ENCODE measurements at places on chromosomes 12 and 14.

DNA sequence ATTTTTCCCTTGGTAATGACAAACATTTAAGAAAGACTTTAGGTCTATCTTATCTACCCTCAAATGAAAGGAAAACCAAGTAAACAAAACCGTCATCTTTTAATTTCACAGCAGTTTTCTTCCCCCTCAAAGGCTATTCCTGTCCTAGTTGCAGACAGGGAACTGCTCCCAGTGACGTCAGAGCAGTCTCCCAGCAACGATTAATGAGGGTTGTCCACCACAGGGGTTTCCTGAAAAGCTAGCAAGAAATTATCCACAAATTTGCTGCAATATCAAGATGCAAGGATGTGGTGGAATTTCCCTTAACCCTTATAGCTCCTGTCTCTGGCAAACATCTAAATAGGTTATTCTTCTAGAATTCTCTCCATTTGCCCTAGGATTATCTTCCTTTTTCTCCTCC lies 89.1 kb upstream of the STAC3 start:
- DNase-seq: no peak

DNA sequence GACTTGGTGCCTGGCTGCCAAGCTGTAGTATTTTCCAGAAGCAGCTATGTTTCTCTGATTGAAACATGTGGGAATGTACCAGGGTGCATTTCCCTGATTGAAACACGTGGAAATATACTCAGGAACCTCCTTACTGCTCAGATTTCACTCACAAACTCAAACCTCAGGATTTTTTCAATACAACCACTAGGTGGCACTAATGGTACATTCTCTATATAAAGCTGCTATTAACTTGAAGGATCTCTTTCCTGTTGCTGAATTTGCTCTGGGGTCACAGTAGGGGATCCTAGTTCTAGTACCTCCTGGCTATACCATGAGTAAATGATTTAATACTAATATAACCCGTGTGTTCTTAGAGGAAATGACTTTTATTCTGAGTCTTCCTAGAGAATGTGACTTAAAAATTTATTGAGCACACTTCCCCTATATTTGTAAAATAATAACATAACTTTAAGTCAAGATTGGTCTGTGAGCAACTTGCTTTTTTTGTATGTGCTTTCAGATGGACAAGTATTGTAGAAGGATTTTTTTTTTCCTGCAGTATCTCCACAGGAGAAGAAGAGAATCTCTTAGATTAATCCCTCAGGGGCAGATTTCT lies 173.8 kb upstream of the MIS18BP1 start:
- peak; percentile 75 for DNase-seq

- no peak for DNase-seq
Observed at GRCh38 chr14:73027984-73028383, 1.1 kb upstream of the ZFYVE1 start.

DNA sequence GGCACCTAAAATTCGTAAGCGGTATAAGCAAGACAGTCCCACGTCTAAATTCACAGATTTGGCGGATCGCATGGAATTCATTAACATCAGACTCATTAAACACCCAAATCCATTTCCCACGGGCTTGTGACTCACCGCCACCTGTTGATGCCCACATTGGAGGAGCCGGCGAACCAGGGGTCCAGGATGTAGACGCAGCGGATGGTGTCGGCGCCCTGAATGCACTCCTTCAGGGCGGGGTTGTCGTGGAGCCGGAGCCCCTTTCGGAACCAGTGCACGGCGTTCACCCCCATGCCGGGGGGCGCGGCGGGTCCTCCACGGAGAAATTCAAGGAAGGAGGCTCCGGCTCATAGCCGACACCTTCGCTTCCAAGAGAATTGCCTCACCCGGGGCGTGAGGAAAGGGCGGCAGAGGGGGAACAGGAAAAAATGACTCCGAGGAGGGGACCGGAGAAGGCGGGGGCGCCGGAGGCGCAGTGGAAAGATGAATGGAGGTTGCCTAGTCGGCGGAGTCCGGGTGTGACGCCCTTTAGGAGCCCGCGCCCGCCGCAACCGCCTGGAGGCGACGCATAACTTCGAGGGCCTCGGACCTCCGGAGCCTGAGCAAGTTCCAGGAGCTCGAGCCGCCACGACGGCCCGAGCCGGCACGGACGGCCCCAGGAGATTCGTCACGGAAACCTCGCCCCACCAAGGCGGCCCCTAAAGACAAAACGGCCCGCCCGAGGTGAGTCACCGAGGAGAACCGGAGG lies 506 bp downstream of the CRY1 start:
- DNase-seq: peak; percentile 49

- DNase-seq: peak; percentile 42
Observed at GRCh38 chr12:68042212-68042699, 53.0 kb downstream of the IFNG-AS1 start.

DNA sequence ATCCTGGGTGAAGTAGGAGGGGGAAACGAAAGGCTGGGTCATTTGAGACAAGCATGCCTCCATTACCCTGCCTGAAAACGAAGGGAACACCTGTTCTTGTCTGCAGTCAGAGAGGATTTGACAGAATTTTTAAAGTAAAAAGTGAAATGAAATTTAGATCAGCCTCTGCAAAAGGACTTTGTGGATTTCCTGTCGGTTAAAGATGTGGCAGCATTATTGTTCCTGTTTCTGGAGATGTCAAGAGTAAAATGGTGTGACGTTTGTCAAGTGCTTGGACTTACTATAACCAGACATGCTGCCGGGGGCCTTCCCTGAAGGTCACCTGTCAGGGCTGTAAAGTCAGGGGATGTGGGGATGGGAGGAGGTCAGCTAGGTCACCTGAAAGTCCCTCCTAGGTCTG lies 32.0 kb downstream of the NRXN3 start:
- no peak for DNase-seq

- no peak for DNase-seq
Observed at GRCh38 chr14:68921666-68922065, 57.4 kb downstream of the ACTN1 start.

GRCh38 chr14:52063052-52063462 lies 5.8 kb downstream of the NID2 start:
- DNase-seq: no peak

- no peak for DNase-seq
Observed at GRCh38 chr14:73752297-73752992, 38.3 kb upstream of the PNMA1 start.

GRCh38 chr12:58629376-58629775 lies 290.9 kb downstream of the LRIG3 start:
- DNase-seq: no peak

GRCh38 chr14:102898776-102899515 lies 23.5 kb upstream of the AMN start:
- peak; percentile 8 for DNase-seq

DNA sequence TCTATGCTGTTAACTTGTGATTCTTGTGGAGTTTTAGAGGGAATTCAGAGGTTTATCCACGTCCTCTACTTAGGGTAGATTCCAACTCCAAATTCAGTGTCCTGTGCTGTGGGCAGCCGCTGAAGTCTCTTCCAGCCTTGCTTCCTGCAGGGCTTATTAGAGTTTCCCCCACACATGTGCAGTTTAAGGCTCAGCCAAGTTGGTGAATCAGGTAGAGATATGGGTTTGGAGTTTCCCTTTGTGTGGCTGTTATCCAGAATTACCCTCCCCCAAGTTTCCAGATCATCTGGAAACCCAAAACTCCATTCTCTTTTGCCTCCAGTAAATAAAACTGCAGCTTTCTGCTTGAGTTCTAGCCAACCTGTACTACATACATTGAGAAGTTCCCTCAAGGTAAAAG lies 853.7 kb downstream of the GALC start:
- DNase-seq: no peak

GRCh38 chr14:58599707-58600106 lies 38.1 kb upstream of the DACT1 start:
- no peak for DNase-seq

DNA sequence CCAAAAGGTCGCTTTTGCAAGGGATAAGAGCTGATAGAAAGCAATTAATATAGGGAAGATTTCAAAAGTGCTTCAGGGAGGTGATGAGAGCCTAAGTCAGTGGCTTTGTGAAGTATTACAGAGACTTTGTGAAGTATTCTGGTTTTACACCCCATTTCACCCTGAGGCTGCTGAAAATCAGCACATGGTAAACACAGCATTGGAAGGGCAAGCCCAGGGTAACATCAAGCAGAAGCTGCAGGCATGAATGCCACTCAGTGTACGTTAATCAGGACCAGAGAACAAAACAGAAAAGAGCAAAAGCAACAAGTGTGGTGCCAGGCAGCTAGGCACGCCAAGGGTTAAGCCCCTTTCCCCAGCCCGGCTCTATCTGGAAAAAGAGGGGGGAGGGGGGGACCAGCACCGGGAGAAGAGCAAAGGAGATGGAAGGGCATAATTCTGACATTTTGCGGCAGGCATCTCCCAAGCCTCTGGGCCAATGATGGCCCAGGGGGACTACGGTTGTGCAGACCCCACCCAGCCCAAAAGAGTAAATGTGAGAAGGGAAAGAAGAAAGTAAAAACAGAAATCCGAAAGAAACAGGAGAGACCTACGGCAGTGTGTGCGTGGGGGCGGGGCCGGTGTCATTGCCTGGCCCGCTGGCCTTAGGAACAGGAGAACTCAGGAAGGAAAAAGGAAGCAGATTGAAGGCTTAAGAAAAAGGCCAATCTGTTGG lies 58.9 kb downstream of the DHRS2 start:
- no peak for DNase-seq

- no peak for DNase-seq
Observed at GRCh38 chr12:111386885-111387284, 18.0 kb upstream of the PHETA1 start.

- no peak for DNase-seq
Observed at GRCh38 chr14:34232790-34233189, 229.2 kb downstream of the SPTSSA start.

DNA sequence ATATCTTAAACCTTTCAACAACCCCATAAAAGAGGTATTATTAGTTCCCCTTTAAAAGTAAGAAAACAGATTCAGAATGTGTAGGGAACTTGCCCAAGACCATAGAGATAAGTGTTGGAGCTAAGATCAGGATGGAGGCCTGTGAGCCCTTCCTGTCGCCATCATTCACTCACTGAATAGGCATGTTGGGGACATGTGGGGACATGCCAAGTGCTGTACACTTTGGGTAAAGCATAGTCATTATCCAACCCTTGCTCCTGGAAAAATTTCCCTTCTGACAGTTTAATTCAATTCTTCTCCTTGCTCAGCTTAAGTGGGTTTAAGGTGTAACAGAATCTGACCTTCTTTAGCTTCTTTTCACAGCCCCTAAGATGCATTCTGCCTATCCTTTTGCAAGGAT lies 28.0 kb upstream of the C12orf42 start:
- peak; percentile 31 for DNase-seq

- no peak for DNase-seq
Observed at GRCh38 chr12:30850684-30851083, 75.9 kb upstream of the TSPAN11 start.

GRCh38 chr14:90814806-90815571 lies 1.2 kb downstream of the TTC7B start:
- no peak for DNase-seq

DNA sequence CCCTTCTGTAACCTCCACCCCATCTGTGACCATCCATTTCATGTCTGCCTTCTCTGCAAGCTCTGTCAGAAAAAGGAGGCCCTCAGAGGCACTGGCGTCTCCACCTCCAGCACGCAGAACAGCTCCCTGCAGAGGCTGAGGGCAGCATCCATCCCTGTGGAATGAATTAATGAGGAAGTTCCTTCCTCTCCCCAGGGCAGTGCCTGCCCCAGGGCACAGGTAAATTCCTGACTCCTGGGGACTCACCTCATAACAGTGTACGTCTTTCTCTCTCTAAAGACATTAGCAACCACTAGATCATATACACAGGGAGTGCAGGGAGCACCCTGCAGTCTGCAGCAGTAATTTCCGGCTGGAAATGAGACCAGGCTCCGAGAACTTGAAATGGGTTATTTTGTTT lies 155.0 kb upstream of the TMEM132C start:
- peak; percentile 71 for DNase-seq

DNA sequence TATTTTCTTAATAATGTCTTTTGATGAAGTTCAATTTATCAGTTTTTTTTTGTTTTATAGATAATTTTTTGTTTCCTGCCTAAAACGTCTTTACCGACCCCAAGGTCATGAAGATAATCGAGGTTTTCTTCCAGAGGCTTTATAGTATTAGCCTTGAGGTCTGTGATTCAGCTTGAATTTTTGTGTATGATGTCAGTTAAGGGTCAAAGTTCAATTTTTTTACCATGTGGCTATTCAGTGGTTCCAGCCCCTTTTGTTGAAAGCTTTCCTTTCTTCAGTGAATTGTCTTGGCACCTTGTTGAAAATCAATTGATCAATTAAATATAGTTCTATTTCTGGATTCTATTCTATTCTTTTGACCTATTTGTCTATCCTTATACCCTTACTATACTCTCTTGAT lies 3.2 kb upstream of the MGST1 start:
- no peak for DNase-seq

DNA sequence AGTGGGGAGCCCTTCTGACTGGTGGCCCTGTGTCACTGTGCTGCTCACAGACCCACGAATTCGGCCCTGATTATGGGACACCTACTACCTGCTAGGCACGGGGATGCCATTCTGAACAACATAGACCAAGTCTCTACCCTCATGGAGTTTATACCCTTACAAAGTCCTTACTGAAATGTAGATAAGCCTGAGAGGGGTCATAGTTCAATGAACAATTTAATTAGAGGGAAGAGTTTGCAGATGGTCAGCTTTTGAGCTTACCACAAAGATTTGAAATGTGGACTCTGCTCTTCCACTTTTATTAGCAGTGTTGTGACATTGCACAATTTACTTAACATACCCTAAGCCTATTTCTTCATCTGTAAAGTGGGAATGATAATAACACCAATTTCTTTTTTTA lies 161.1 kb downstream of the MYRFL start:
- DNase-seq: no peak

- no peak for DNase-seq
Observed at GRCh38 chr12:130663514-130663913, 52.6 kb downstream of the RIMBP2 start.

DNA sequence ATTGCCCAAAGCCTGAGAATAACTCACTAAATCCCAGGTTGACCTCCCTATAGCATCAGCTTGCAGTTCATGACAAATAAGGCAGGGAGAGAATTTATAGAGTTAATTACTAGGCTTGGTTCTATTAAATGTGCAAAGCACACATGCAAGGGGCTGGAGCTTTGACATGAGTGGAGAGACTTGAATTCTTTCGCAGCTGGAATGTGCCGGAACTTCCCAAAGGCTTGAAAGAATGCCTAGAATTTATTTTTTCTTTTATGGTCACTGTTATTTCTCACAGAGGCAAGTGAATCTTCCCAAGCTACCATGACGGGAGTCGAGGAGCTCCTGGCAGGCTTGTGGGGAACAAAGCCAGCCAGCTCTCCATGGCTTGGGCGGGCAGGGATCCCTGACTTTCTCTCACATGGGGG lies 95.5 kb upstream of the USP44 start:
- no peak for DNase-seq

DNA sequence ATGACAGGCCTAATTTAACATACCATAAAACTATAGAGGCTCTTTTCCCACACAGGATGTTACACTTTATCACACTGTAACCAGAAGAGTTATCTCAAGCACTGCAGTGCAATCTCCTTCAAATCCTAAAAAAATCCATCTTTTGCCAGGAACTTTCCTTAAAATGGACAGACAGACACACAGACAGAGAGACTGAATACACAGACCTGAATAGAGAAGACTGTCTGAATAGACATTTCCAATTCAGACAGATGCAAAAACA lies 6.5 kb downstream of the CORO1C start:
- no peak for DNase-seq
